ENCODE measurements at places on chromosomes 7 and 10.

GRCh38 chr7:4361774-4362173 lies 320.3 kb upstream of the FOXK1 start:
- no peak for DNase-seq

DNA sequence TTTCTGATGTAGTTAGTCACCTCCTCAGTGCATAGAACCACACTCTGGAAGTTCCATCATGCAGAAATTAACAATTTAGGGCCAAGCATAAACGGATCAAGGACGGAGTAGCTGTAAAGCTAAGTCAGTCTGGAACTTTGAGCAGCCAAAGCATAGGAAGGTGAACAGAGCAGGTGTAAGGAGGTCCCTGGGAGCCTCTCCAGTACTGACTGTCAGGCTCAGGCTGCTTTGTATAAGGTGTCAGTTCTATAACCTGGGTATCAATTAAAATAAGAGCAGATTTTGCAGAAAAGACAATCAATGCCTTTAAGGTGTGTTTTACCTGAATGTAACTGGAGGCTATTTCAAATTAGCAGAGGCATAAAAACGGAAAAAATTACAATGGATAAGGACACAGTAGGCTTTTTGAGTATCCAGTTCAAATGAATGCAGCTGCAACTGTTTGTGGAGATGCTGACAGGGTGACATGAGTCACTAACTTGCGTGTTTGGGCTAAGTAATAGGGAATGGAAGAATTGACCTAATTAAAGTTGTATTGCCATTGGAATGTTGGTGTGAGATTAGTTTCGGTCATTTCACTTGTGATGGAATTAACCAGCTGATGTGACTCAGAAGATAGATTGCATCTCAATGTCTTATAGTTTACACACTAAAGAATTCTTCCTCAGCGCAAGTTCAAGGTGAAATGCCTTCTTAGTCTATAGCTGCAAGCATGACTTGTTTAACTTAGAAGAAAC lies 417.9 kb upstream of the CNTNAP2 start:
- no peak for DNase-seq

DNA sequence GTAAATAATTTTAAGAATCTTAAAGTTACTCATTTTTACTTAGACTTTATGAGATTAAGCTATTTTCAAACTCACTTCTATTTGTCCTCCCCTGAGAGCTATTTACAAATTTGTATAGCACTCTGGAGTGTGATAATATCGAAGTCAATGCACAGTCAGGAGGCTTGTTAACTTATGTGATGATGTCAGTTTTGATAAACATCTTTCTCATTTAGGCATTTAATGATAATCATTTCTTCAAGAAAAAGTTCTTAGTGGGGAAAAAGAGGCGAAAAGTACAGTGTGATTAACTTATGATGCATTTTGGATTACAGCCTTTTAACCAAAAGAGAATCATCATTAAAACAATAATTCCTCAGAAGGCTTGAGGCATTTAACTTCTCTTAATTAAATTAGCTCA lies 468.6 kb downstream of the AUTS2 start:
- no peak for DNase-seq

GRCh38 chr10:117663750-117664149 lies 121.2 kb downstream of the EMX2 start:
- no peak for DNase-seq

DNA sequence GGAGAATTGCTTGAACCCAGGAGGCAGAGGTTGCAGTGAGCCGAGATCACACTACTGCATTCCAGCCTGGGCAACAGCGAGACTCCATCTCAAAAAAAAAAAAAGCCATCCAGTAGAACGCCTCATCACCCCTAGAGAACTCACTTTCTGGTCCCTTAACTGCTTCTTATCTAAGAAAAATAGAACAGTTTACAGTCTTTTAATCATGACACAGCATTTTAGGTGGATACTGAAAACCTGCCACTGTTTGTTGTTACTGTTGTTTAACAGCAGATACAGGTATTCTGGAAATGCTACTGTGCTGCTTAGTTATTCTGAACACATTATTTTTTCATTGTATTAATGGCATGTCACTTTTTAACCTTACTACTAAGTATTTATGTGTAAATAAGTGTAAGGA lies 624.3 kb upstream of the GHITM start:
- DNase-seq = no peak

DNA sequence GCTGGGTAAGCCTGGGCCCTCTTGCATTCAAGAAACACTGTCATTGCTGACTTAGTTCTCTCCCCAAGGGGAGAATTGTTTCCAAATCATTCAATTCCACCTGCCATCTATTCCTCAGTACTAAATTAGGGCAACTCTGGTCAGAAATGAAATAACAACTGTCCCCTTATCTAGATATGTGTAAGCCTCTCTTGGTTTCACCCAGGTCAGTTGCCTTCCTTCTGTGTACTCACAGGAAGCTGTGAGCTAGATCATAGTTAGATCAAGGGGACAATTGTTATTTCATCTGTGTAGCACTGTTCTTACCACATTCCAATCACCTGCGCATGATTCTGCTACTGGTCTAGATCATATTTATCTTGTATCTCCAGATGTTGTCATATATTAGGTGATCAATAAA lies 483.0 kb upstream of the SORCS1 start:
- no peak for DNase-seq

- no peak for DNase-seq
Measured at GRCh38 chr10:90161-90560, 41.1 kb upstream of the TUBB8 start.

- no peak for DNase-seq
Measured at GRCh38 chr7:30616318-30616717, 21.6 kb downstream of the GARS1 start.
